ENCODE measurements at places on chromosomes 1 and 21. TPM values are rescaled to one million over a fixed set of nuclear protein-coding genes. Genes with fewer than 3 reads are reported as not detected.

GRCh38 chr1:78388275-78388674 is 102.5 kb upstream of the PTGFR start:
- no peak for DNase-seq

- no peak for DNase-seq
Measured at GRCh38 chr1:102431253-102431652, 434.5 kb upstream of the OLFM3 start.

GRCh38 chr1:53266038-53266437 is 27.7 kb upstream of the MAGOH start:
- DNase-seq, result peak; percentile 3

The NTMT2 gene
- not detected for total RNA-seq

DNA sequence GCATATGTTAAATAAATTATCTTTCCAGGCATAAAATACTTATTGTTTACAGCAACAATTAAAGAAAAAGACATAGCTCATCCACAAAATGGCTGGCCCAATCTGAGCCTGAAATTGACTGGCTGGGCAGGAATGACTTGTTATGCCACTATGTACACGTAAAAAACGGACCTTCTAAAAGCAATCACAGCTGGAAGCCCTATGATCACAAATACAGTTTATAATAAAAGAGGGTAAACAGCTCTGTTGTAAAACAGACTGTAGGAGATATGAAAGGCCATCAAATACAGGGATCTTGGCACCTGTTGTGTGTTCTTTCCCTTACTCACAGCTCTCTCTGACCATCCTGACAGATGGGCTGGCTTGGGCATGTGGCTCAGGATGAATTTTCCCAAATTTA is 70.5 kb upstream of the DMRTA2 start:
- DNase-seq, result no peak

The ELAVL4 gene
- total RNA-seq, result not detected

GRCh38 chr1:53956308-53957168 is 10.4 kb downstream of the LRRC42 start:
- peak; percentile 71 for DNase-seq

The DCDC2B gene
- not detected for total RNA-seq

The VWA5B1 gene
- total RNA-seq, result not detected

DNA sequence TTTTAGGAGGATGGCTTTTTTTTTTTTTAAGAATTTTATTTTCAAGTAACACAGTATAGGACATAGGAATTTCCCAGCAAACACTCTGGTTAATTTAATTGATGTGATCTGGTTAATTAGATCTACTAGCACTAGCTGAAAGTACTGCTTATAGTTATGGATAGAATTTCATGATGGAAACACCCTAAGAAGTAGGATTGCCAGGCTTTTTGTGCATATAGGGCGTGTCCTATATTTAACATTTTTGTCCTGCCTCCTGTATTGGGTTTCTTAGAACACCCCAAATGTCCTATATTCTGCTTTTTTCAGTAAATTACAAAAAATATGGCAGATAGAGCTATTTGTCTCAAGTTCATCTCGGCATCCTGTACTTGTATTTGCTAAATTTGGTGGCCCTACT is 13.5 kb upstream of the AXDND1 start:
- no peak for DNase-seq

All from fibroblast of villous mesenchyme (primary cell).